Activated naive CD8-positive, alpha-beta T cell treated with anti-CD3 and anti-CD28 coated beads, Interleukin-2, amount 10 ng/mL, durations not matched to agents 7 days and 5 days (primary cell): ENCODE measurements at places on chromosomes 11 and 22. TPM values are rescaled to one million over a fixed set of nuclear protein-coding genes. Genes with fewer than 3 reads are reported as not detected.

Gene CD3E
- total RNA-seq: 630 TPM

- peaks cover 16% of the 10 kb centered on the region for H3K27me3 ChIP-seq
- no peak overlapping the region for H3K27ac ChIP-seq
- no peak overlapping the region for H3K4me3 ChIP-seq
Observed at GRCh38 chr11:82701847-82702520, 31.7 kb downstream of the FAM181B start.

- no peaks in the 10 kb centered on the region for H3K27me3 ChIP-seq
- no peak for DNase-seq
- H3K36me3 ChIP-seq: no peaks in the 10 kb centered on the region
- no peaks in the 10 kb centered on the region for H3K4me1 ChIP-seq
- H3K4me3 ChIP-seq: no peak overlapping the region
Observed at GRCh38 chr11:29495676-29496075, 521.2 kb downstream of the KCNA4 start.

- no peak overlapping the region for H3K27ac ChIP-seq
- H3K4me1 ChIP-seq: peaks cover 6% of the 10 kb centered on the region
- H3K4me3 ChIP-seq: no peak overlapping the region
- no peaks in the 10 kb centered on the region for H3K36me3 ChIP-seq
Observed at GRCh38 chr22:23283591-23284503, 103.5 kb downstream of the BCR start.

GRCh38 chr11:48055292-48056132, 75.2 kb downstream of the PTPRJ start:
- peak; percentile 81 for DNase-seq
- H3K36me3 ChIP-seq: peaks cover 20% of the 10 kb centered on the region
- H3K27ac ChIP-seq: peak overlapping the region; percentile 85
- peak overlapping the region; percentile 56 for H3K4me3 ChIP-seq

Gene SLC6A5
- not detected for total RNA-seq

GRCh38 chr22:41531715-41532477, 12.4 kb downstream of the POLR3H start:
- no peaks in the 10 kb centered on the region for H3K27me3 ChIP-seq
- DNase-seq: no peak
- H3K4me1 ChIP-seq: peaks cover 1% of the 10 kb centered on the region
- no peak overlapping the region for H3K4me3 ChIP-seq

DNA sequence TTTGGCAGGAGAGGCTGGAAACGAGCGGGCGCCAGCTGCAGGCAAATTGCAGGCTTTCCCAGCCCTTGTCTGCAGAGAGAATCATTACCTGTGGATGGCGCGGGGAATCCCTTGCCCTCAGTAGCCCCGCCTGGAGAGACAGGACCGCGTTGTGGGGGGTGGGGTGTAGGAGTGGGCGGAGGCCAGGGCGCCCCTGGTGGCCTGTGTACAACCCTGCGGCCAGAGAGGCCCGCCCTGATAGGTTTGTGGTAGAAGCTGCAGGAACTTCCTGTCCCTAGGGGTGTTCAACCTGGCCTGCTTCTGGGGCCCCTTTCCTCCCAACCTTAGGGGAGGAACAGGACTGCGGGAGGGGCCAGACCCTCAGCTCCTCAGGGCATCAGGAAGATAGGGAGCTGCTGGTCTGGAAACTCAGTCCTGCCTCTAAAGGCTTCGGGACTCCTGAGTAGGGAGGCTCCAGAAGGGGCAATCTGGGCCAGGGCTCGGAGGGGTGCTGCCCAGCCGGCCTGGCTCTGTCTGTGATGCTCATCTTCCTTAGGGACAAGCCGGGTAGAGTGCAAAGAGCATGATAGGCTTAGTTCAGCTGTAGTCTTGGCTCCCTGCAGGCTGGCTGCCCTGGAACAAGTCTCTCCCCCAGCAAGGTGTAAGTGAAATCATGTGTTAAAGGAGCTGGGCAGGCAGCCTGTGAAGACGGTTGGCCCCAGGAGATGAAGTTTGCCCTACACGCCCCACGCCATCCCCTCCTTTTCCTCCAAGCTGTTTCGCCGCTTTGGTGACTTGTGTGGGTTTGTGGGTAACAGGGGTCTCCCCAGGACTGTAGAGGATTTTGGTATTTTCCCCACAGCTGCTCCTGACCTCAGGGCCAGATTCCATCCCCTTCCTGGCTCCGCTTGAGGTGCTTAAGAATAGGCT, 24.1 kb upstream of the SUSD2 start:
- DNase-seq: peak; percentile 92
- no peaks in the 10 kb centered on the region for H3K27me3 ChIP-seq
- peaks cover 53% of the 10 kb centered on the region for H3K4me1 ChIP-seq
- peaks cover 9% of the 10 kb centered on the region for H3K36me3 ChIP-seq
- peak overlapping the region; percentile 94 for H3K27ac ChIP-seq

DNA sequence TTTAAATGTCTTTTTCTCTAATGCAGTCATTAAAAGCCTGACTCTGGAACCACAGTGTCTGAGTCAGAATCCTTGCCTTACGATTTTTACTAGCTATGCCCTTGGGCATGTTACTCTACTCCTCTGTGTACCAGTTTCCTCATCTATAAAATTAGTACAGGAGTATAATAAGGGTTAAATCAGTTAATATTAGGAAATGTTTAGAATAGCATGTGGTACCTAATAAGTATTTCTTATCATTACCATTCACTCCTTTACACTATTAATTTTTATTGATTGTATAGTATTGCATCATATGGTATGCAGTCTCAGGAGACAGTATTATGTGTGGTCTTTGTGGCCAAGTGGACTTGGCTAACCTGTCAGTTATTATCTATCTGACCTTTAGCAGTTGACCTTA, 68.2 kb downstream of the METTL15 start:
- no peak for DNase-seq
- H3K4me3 ChIP-seq: no peak overlapping the region
- H3K27ac ChIP-seq: no peak overlapping the region
- peaks cover 19% of the 10 kb centered on the region for H3K36me3 ChIP-seq

DNA sequence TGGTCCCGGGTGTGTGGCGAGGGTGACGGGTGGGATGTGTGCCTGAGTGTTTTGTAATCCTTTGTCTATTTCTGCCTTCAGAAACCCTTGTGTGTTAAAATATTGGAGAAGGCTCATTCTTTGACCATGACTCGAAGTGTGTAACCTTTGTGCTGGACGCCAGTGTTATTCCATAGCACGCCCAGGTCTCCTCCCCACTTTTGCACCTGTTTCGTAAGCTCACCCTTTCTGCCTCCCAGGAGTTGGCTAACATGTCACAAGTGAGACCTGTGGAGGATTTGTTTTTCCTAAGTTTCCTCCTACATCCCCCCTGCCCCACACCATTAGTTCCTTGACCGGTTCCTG, 382 bp downstream of the C11orf54 start:
- peak overlapping the region; percentile 99 for H3K27ac ChIP-seq
- no peak for DNase-seq
- H3K36me3 ChIP-seq: peaks cover 40% of the 10 kb centered on the region
- H3K4me1 ChIP-seq: peaks cover 34% of the 10 kb centered on the region
- no peaks in the 10 kb centered on the region for H3K27me3 ChIP-seq

Gene GAS2
- total RNA-seq: 2.4 TPM

GRCh38 chr22:34623580-34623979, 442.4 kb upstream of the ISX start:
- no peaks in the 10 kb centered on the region for H3K4me1 ChIP-seq
- H3K27ac ChIP-seq: no peak overlapping the region
- no peaks in the 10 kb centered on the region for H3K27me3 ChIP-seq
- DNase-seq: no peak

DNA sequence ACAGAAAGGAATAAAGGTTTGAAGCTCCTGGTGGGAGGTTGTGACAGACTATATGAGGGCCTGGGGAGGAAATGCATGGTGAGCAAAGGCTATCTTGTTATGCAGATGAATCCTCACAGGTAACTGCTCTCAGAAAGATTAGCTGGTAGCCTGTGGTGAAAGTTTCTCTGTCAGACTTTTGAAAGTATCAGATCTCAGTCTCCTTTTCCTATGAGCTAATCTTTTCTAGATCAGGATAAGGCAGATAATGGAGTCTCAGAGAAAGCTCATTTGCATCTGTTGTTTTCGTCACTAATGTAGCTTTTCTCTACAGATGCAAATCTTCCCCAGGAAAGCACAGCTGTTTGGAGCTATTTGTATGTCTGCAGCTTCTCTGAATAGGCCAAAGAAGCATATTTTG, 21.0 kb upstream of the OR6X1 start:
- H3K36me3 ChIP-seq: no peaks in the 10 kb centered on the region
- H3K27ac ChIP-seq: no peak overlapping the region
- H3K4me1 ChIP-seq: no peaks in the 10 kb centered on the region
- peaks cover 8% of the 10 kb centered on the region for H3K27me3 ChIP-seq
- no peak for DNase-seq
- no peak overlapping the region for H3K4me3 ChIP-seq

Gene OR51I1
- not detected for total RNA-seq

- H3K27ac ChIP-seq: no peak overlapping the region
- H3K36me3 ChIP-seq: peaks cover 17% of the 10 kb centered on the region
- peaks cover 31% of the 10 kb centered on the region for H3K4me1 ChIP-seq
- H3K27me3 ChIP-seq: peaks cover 12% of the 10 kb centered on the region
- H3K4me3 ChIP-seq: peak overlapping the region; percentile 98
Observed at GRCh38 chr11:47980907-47981621, 705 bp downstream of the PTPRJ start.

GRCh38 chr22:21582801-21583740, 15.6 kb downstream of the UBE2L3 start:
- peak overlapping the region; percentile 4 for H3K27ac ChIP-seq
- H3K4me3 ChIP-seq: no peak overlapping the region
- DNase-seq: no peak
- peaks cover 16% of the 10 kb centered on the region for H3K36me3 ChIP-seq
- H3K4me1 ChIP-seq: peaks cover 27% of the 10 kb centered on the region
- H3K27me3 ChIP-seq: no peaks in the 10 kb centered on the region

Gene RAG2
- total RNA-seq: not detected

GRCh38 chr11:131616481-131617140, 246.2 kb downstream of the NTM start:
- no peaks in the 10 kb centered on the region for H3K27me3 ChIP-seq
- no peak overlapping the region for H3K4me3 ChIP-seq
- no peaks in the 10 kb centered on the region for H3K36me3 ChIP-seq
- no peak for DNase-seq

DNA sequence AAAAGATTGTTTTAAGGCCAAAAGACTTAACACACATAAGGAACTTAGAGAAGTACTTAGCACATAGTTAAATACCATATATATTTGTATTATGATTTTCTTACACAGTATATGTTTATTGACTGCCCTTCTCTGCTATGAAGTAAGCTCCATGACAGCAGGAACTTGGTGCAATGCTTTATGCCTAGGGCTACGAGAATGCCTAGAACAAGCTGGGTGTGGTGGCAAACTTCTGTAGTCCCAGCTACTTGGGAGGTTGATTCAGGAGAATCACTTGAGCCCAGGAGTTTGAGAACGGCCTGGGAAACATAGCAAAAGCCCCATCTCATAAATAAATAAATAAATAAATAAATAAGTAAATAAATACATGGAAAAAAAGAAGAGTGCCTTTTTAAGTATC, 1.9 kb downstream of the SLC5A12 start:
- H3K4me3 ChIP-seq: no peak overlapping the region
- H3K27ac ChIP-seq: no peak overlapping the region
- H3K27me3 ChIP-seq: no peaks in the 10 kb centered on the region
- H3K36me3 ChIP-seq: no peaks in the 10 kb centered on the region
- no peak for DNase-seq

- no peak for DNase-seq
- H3K4me3 ChIP-seq: no peak overlapping the region
- H3K27ac ChIP-seq: no peak overlapping the region
- no peaks in the 10 kb centered on the region for H3K4me1 ChIP-seq
- H3K36me3 ChIP-seq: no peaks in the 10 kb centered on the region
Observed at GRCh38 chr11:98365190-98365589, 655.6 kb upstream of the CNTN5 start.

- H3K27ac ChIP-seq: no peak overlapping the region
- DNase-seq: no peak
- no peak overlapping the region for H3K4me3 ChIP-seq
- H3K36me3 ChIP-seq: no peaks in the 10 kb centered on the region
- H3K27me3 ChIP-seq: no peaks in the 10 kb centered on the region
- no peaks in the 10 kb centered on the region for H3K4me1 ChIP-seq
Observed at GRCh38 chr11:131942878-131943277, 572.5 kb downstream of the NTM start.

DNA sequence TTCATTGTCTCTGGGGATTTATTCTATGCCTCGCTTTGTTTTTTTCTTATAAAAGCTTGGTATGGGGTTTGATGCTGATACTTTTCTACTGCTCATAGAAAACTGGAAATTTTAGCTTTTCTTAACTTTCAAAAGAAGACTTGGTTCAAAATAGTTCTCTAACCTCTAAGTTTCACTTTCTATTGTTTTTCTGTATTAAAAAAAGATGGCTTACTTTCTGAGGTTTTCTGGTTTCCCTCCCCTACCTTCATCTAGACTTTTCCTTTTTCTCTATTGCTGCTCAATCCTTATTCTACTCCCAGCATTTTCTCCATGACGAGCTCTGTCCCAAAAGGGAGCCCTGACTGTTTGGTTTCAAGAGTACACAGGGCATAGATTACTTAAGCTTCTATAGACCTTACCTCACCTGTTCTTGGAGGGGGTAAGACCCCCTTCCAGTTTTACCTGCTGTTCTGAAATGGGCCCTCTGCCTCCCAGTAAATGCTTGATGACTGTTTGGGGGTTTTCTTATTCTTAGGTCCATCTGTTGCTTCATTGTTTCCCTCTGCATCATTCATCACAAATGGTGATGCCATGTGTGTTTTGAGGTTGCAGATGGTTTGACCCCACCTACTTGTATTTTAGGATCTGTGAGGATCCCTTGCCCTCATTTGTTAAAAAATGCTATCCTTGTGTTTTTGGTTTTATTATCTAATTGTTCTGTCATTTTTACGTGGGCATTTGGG, 29.5 kb downstream of the DNHD1 start:
- DNase-seq: no peak
- H3K27ac ChIP-seq: peak overlapping the region; percentile 95
- H3K27me3 ChIP-seq: no peaks in the 10 kb centered on the region
- H3K4me1 ChIP-seq: peaks cover 34% of the 10 kb centered on the region
- H3K36me3 ChIP-seq: peaks cover 29% of the 10 kb centered on the region

GRCh38 chr11:31655483-31655882, 145.9 kb downstream of the ELP4 start:
- no peak overlapping the region for H3K27ac ChIP-seq
- H3K4me1 ChIP-seq: no peaks in the 10 kb centered on the region
- no peak for DNase-seq
- no peaks in the 10 kb centered on the region for H3K27me3 ChIP-seq
- no peak overlapping the region for H3K4me3 ChIP-seq
- peaks cover 3% of the 10 kb centered on the region for H3K36me3 ChIP-seq

GRCh38 chr11:255176-255575, 18.4 kb downstream of the PSMD13 start:
- no peaks in the 10 kb centered on the region for H3K27me3 ChIP-seq
- peaks cover 6% of the 10 kb centered on the region for H3K36me3 ChIP-seq
- DNase-seq: no peak
- peaks cover 11% of the 10 kb centered on the region for H3K4me1 ChIP-seq
- no peak overlapping the region for H3K4me3 ChIP-seq

Gene NDUFS3
- 105 TPM for total RNA-seq

DNA sequence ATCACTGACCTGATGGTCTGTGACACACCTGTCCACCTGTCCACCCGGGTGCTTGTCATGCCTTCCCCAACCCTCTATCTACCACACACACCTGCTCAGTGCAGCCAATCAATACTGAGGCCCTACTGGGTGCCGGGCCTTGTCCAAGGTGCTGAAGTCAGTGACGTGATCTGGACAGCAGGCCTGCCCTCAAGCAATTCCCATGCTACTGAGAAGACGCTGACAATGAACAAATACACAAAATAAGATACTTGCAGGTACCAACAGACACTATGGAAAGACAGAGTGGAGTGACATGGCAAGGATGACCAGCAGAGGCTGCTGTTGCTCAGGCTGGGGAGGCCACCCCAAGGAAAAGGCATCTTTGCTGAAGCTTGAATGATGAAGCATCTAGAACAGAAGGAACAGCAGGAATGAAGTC, 21.2 kb downstream of the PLAAT3 start:
- no peaks in the 10 kb centered on the region for H3K27me3 ChIP-seq
- H3K27ac ChIP-seq: no peak overlapping the region
- peaks cover 15% of the 10 kb centered on the region for H3K36me3 ChIP-seq
- H3K4me3 ChIP-seq: no peak overlapping the region
- no peak for DNase-seq

Gene OR52E6
- not detected for total RNA-seq
